ENCODE measurements at places on chromosomes 12 and 14.

DNA sequence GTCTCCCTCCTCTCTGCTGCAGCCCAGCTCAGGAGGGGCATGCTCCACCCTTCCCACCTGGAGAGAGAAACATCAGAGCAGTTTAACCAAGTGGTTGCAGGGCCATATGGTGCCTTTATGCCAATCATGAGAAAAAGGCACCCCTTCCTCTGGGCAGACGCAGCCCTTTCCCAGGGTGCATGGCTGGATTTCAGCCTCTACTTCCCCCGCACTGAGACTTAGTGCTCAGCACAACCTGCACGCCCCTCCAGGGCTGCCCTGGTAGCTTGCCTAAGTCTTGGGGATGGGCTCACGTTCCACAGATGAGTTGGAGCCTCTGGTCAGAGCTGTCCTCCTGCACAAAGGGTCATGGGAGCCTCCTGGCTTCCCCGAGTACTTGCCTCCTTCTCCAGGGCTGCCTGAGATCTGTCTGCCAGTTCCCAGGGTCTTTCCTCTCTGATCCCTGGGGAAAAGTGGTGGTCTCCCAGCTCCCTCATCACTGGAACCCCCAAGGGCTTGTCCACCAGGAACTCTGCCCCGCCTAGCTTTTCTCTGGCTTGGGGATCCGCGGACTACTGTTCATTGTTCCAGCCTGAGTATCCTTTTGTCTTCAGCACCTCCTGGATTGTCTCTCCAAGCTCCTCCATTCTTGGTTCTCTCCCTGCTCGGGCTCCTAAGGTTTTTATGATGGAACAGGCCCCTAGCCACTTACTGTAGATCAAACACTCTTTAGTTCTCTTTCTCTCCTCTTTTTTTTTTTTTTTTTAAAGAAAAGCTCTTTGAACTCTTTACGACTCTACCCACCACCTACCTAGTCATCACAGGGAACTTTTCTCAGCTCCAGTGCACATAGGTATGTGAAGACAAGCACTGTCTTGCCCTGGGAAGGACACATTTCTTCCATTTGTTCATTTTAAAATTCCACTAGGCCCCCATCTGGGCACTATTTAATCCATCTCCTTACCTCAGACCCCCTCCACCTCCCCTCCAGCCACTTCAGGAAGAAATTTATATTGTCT is 6.1 kb upstream of the KRT74 start:
- DNase-seq: peak; percentile 68

GRCh38 chr12:101857043-101857558 is 20.3 kb upstream of the DRAM1 start:
- no peak for DNase-seq

DNA sequence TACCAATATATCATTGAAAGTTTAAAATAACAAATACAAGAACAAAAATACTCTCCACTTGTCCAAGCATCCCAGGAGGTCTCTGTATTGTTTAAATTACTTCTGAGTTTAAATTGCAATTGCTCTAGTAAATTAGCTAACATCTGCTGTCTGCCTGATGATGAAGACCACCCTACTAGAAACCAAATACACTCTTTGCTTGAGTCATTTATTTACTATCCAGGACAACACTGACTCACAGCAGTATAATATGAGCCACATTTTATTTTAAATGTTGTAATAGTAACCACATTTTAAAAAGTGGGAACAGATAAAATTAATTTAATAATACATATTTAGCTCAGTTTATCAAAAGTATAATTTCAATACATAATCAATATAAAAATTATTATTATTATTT is 62.9 kb upstream of the EEA1 start:
- no peak for DNase-seq

- no peak for DNase-seq
Observed at GRCh38 chr14:30064454-30064853, 136.8 kb upstream of the PRKD1 start.

DNA sequence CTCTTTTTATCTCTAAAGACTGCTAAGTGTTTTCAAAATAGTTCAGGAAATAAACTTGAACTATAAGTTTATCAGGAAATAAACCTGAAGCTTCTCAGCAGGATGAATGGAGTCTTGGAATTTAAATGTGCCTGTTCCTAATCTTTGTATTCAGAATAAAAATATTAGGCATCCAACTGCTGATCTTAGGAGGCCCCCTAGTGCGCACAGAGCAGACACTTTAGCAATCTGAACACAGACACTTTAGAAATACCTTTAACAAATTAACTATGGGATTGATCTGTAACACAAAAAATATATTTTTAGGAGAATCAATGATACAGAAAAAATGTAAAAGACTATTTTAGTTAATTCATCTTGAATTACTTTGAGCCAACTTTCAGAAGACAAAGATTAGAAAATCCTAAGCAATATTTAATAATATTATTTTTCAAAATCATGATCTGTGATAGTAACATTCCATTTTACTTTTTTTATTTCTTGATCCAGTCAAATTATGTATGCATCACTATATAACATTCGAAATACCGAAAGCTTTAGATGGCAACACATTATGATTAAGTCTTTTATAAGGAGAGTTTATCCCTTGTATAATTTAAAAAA is 80.9 kb downstream of the SLC41A2 start:
- DNase-seq: no peak

DNA sequence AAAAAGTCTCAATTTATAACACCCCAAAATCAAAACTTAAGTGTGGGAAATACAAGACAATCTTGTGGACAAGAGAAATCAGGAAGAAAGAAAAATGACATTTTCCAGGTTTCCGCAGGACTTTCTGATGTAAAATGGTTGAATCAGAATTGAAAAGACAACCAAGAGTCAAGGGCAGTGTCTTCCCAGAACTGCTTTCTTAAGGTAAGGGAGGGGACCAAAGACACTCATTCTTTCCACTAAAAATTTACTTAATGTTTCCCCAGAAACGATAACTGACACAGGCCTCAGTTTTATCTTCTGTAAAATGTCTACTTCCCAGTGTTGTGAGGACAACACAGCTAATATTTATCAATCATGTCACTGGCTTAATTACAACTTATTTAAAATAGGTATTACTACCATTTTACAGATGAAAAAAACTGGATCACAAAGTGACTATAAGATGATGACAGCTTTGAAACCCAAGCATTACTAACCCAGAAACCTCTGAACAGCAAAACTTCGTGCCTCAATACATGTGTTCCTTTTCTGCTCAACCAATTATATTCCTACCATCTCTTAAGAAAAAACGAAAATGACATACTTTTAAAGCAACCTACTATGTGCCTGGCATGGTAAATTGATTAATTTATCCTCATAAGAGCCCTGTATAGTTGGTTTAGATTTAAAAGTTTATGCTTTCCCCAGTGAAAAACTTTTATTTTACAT is 4.6 kb downstream of the SINHCAF start:
- DNase-seq: no peak

- no peak for DNase-seq
Observed at GRCh38 chr12:46303039-46303666, 34.3 kb upstream of the SLC38A1 start.

DNA sequence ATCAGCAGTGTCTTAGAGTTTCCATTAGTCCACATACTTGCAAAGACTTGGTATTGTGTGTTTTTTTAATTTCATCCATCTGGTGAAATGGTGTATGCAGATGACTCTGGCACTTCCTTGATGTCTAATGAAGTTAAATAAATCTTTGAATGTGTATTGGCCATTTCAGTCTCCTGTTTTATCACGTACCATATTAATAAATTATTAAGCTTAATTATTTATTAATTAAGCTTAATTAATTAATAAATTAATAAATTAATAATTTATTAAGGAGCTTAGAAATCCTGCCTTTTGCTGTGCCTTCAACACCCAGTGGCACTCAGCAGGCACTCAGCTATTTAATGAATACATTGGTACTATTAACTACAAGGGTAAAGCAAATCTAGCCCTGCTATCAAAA is 18.2 kb downstream of the PDZRN4 start:
- DNase-seq: no peak

DNA sequence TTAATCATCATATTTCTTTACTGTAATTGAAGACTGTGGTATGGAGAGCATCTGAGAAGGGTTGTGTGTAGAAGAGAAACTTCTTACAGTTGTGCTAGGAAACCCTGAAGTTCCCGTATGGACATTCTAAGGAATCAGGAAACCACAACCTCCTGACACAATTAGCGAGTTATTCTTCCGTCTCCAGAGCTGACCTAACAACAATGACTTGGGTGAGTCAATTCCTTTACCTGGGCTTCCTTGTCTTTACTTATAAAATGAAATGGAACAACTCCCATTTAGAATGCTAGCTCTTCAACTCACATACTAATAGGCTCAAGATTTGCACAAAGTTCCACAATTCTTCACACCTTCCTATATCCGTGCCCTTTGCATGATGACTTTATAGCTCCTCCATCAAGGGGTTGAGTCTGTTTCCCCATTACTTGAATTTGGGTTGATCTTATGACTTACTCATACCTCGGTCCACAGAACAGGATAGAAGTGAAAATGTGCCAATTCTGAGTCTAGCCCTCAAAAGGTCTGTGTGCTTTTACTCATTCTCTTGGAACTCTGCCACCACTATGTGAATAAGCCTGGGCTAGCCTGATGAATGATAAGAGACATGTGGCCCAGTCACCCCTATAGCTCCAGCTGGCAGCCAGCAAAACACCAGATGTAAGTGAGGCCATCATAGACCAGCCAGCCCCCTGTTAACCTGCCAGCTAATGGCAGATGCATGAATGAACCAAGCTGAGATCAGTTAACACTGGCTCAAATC is 459.4 kb downstream of the ETNK1 start:
- peak; percentile 57 for DNase-seq

DNA sequence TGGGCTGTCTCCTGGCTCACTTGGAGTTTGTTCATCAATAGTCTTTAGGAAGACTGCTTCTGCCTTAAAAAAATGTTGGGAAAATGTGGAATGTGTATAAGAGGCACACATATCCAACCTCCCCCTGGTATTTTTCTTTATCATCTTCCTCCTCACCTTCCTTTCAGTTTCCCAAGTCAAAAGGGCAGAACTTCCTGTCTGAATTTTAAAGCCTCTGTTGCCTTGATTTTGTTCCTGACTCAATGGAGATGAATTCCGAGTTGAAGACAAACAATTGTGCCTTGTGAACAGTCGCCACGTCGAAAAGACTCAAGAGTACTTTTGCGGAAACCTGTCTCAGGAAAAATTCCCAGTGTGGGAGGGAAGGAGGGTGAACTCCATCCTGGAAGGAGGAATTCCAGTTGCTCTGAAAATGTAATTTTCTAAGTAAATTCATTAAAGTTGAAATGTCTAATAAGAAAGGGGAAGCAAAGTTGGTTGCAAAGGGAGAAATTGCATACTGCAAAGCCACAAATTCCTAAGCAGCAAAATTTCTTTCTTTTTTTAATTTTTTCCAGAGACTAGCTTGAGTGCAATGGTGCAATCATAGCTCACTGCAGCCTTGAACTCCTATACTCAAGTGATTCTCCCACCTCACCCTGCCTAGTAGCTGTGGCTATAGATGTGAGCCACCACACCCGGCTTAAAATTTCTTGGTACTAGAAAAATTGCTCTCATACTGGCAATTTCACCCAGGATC is 50.2 kb upstream of the ELK3 start:
- DNase-seq: no peak

DNA sequence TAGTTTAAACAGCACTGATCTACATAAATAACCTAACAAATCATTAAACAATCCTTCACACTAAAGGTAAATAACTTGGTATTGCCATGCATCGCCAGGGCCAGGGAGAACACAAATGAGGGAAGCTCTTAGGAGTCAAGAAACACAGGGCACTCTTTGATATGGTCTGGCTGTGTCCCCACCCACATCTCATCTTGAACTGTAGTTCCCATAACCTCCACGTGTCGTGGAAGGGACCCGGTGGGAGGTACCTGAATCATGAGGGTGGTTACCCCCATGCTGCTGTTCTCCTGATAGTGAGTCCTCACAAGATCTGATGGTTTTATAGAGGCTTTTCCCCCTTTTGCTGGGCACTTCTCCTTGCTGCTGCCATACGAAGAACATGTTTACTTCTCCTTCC is 17.3 kb downstream of the TMEM132D start:
- DNase-seq: peak; percentile 50

GRCh38 chr14:59422069-59422881 is 42.9 kb downstream of the GPR135 start:
- no peak for DNase-seq

DNA sequence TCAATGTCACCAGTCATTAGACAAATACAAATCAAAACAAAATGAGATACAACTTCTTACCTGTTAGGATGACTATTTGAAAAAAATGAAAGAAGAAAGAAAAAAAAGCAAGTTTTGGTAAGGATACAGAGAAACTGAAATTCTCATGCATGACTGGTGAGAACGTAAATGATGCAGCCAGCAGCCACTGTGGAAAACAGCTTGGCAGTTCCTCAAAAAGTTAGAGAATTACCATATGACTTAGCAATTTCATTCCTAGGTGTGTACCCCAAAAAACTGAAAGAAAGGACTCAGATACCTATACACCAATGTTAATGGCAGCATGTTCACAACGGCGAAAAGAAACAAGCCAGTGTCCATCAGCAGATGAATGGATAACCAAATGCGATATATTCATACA is 26.6 kb downstream of the NINJ2 start:
- DNase-seq: no peak

- DNase-seq: no peak
Observed at GRCh38 chr14:83372271-83372670, 1838.6 kb upstream of the SEL1L start.

DNA sequence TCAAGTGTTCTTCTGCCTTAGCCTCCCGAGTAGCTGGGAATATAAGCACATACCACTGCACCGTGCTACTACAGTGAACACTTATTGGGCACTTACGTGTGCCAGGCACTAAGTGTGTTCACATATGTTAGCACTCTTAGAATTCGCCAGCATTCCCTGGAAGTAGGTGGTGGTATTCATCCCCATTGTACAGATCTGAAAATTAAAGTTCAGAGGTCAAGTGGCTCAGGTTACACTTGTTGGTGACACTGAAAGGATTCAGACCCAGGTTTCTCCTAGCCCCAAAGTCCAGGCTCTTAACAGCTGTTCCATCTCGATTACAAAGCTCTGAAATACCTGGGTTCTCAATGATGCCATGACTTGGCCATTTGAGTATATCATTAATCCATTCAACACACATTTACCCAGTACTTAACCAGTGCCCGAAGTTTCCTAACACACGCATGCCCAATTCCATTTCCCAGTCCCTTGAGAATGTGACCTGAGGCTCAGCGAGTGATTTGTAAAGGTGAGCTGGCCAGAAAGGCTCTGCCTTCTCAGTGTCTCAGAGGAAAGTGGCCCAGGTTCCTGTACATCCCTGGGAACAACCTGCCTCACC is 4.8 kb downstream of the MVK start:
- DNase-seq: no peak

DNA sequence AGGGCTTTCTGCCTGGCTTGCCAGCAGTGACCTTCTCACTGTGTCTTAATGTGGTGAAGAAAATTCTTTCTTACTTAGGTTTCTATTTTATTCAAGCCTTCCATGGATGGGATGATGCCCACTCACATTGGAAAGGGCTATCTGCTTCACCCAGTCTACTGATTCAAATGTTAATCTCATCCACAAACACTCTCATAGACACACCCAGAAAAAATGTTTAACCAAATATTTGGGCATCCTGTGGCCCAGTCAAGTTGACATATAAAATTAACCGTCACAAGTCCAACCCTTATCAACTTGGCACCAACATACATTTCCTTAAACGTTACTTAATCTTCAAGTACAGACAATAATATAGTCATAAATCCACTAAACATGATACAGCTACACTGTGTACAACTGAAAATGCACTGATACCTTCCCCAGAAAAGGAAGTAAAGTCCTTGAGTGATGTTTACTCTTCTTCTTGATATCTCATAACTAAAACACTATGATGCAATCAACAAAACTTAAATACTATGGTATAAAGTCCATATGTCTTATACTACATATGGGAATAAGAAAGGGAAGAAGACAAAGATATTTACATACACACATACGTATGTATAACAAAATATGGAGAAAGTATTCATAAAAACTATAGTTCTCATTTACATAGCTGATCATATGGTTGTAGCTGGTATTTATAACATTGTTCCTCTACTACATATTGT is 394.7 kb upstream of the NOVA1 start:
- DNase-seq: no peak

All from islet precursor cell (in vitro differentiated cells).